G401 (cell line): ENCODE measurements at places on chromosomes 1 and 21. TPM values are rescaled to one million over a fixed set of nuclear protein-coding genes. Genes with fewer than 3 reads are reported as not detected.

MYCL gene
- 8.2 and 11.3 TPM in 2 replicates for total RNA-seq

GBP4 gene
- total RNA-seq, result not detected in 2 replicates

RAB7B gene
- 0.85 TPM in 1 of 2 replicates, not detected in the other for total RNA-seq

CSF1 gene
- 12.7 and 13.4 TPM in 2 replicates for total RNA-seq

PTGS2 gene
- not detected in 2 replicates for total RNA-seq

SLAMF9 gene
- not detected in 2 replicates for total RNA-seq

DNA sequence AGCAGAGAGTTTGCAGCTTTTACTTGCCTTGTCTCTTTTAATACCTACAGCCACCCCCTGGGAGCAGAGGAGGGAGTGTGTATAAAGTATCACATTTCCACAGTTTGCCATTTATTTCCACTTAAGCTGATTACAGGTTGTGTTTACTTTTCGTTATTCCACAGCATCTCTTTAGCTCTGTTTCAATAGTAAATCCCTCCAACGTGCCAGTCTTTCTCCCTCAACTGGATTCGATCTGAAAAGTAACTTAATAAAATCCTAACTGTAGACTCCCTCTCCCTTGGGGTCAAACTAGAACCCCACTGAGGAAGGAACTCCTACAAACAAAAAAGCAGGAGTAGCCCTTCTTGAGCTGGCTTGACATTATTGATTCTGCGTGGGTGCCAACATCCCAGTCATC, 3.1 kb upstream of the FCGR2A start:
- DNase-seq, result no peak

- no peak for DNase-seq
Measured at GRCh38 chr1:172770071-172770470, 111.2 kb downstream of the FASLG start.

DNA sequence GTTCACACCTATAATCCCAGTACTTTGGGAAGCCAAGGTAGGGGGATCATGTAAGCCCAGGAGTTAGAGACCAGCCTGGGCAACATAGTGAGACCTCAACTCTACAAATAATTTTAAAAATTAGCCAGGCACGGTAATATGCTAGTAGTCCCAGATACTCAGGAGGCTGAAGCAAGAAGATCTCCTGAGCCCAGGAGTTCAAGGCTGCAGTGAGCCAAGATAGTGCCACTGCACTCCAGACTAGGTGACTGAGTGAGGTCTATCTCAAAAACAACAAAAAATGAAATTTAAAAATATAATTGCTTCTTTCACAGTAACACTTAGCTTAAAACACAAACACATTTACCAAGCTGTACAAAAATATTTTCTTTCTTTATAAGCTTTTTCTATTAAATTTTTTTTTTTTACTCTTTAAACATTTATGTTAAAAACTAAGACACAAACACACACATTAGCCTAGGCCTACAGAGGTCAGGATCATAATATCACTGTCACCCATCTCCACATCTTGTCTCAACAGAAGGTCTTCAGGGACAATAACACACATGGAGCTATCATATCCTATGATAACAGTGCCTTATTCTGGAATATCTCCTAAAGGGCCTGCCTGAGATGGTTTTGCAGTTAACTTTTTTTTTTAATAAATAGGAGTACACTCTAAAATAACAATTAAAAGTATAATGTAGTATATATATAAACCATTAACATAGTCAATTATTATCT, 43.9 kb downstream of the TESK2 start:
- DNase-seq, result no peak

DNA sequence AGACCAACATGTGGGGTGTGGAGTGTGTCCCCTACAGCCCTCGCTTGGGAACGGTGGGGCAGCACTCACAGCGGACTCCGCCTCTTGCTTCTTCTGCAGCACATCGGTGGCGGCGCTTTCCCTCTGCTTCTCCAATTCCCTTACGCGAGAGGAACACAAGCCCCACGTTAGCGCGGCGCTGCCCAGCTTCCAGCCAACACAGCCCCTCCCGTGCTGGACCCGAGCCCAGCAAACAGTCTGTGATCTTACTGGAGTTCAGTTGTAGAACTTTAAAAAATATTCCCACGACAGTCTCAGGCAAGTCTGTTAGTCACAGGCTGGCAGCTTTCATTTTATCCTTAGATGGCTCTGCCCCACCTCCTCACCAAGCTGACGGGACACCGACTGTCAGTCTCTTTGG, 13.6 kb downstream of the THAP3 start:
- DNase-seq, result peak; percentile 28
